Activated CD4-positive, alpha-beta T cell treated with anti-CD3 and anti-CD28 coated beads, Interleukin-2, amount 50 U/mL, for 1 hour (primary cell): ENCODE measurements at places on chromosomes 3 and 15.

DNA sequence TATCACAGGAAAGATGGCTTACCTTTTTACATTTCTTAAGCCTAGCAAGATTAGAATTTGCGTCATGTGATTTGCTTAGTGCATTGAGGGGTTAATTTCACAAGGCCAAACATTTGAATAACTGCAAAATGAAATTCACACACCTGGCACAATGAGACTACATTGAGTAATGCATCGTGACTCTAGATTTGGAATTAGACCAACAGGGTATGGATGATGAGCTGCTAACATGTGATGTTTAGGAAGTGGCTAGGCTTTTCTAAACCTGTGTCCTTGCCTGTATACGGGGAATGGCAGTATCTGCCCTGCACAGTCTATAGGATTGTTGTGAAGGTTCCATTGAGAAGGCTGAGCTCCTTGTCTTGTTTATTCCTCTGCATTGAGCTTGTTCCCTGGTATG is 160.1 kb downstream of the MFSD1 start:
- no peak for DNase-seq

DNA sequence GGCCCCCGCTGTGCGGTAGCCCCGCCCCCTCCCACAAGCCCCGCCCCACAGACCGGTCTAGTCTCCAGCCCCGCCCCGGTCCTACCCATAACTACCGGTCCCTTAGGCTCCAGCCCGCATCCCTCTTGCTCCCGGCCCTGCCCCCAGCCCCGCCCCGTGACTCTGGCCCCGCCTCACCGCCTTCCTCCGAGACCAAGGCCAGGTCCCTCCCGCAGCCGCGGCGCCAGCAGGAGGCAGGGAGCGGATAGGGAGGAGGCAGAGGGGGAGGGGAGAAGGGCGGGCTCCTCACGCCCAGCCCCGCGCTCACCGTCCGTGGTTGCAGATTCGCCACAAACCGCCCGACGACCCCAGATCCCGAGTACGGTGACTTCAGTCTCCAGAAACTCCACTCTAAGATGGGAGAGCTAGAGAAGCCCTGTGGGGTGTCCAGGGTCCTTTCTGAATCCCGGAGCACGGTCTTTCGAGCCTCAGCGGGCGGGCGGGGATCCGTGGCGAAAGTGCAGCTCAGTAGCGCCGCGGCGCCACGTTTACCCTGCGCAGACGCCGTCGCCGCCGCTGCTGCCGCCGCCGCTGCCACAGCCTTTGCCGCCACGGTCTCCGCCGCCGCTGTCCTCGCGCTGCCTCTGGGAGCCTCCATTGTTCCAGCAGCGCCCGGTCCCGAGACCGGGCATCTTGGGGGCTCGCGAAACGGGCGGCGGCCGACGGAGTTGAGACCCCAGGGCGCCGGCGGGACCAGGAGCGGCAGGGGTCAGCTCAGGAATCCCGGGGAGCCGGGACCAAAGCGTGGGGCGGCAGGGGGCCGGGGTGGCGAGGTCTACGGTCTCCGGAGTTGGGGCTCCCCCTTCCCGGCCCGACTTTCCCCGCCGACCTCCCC is at the start of gene BRPF1:
BRPF1 (plus strand) TSS at position 530 of the 874 bp plus-strand sequence. CDS start 2,406 bp downstream, outside the sequence.
- peak; percentile 99 for DNase-seq

- no peak for DNase-seq
Measured at GRCh38 chr3:194265505-194265892, 85.6 kb downstream of the CPN2 start.

- no peak for DNase-seq
Measured at GRCh38 chr3:69091389-69092029, 6.8 kb downstream of the ARL6IP5 start.

DNA sequence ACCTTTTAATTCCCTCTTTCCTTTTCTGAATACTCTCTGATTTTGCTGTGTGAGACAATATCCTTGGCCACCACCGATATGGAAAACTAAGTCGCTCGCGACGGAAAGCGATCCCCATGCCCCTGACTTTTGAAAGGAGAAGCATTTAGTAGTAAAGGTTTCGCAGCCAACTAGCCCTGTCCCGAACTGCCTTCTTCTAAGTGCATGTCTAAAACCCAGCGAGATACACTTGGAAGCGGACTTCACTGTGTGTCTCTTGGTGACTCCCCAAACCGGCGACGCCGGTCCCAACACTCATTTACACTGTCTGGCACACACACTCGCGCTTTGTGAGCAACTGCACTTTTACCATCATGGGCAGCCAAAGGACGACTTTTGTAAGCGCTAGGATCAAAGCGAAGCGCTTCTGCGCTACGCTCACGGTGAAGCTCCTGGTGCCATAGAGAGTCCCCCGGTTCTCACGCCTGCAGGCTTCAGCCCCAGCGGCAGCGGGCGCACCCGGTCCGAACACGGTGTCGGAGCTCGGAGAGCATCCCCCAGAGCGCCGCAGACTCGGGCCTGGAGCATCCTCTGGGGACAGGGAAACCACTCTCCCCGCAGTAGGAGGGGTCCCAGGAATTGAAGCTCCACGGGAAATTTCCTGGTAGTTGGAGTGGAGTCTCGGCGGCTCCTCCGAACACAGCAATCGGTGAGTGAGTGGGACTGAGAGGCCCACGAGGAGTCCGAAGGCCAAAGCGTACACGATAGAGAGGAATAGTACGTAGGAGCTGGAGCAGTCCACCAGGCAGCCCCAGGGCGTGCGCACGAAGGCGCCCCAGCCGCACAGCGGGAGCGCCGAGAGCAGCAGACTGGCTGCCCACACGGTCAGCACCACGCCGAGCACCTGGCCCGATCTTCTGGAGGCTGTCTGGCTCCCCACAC is 1.4 kb downstream of the GPR149 start:
- DNase-seq, result no peak

DNA sequence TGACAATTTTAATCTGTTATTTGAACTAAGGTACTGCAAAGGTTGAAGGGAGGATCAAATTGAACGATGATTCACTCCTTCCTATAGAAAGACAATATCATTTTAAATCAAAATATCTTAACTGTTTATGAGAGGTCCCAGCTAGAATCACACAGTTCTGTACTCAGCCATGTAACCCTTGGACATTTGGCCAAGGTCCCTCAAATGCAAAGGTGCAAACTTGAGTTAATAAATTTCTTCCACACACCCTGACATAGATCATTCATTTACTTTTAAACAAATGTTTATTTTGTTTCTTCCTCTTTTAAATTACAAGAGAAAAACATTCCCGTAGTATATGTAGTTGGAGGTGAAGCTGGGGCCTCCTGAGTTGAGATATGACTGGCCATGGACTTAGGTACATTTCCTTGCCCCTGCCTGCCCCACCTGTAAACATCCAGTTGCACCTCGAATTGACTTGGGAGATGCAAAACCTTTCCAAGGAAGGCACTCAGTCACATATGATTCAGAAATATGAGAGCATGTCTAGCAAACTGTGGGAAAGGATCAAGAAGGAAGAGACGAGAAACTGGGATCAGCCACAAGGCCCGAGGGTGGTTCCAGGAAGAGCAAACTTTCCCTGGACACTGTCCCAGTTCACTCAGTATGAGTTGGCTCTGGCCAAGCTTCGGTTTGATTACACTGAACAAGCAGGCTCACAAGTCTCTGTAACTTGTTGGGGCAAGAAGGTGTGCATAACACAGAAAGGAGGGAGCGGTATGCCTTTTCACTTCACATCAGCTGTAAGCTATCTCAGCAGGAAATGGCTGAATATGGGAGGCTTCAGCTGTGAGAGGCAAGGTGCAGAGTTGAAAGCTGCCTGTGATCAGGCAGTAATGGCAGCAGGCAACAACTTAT is 6.7 kb downstream of the TNFSF10 start:
- no peak for DNase-seq
